ENCODE measurements at places on chromosomes 1 and 21. TPM values are rescaled to one million over a fixed set of nuclear protein-coding genes. Genes with fewer than 3 reads are reported as not detected.

- no peak for DNase-seq
These were observed 31.9 kb downstream of the H3-3A start for GRCh38 chr1:226094451-226094850.

LTN1 gene
- polyA plus RNA-seq: 3.1 TPM

- DNase-seq: no peak
These were observed 72.6 kb upstream of the SDC3 start for GRCh38 chr1:30981172-30981571.

NPHP4 gene
- polyA plus RNA-seq: 10.4 TPM

- DNase-seq: no peak
These were observed 68.4 kb upstream of the EDEM3 start for GRCh38 chr1:184823080-184823479.

DNA sequence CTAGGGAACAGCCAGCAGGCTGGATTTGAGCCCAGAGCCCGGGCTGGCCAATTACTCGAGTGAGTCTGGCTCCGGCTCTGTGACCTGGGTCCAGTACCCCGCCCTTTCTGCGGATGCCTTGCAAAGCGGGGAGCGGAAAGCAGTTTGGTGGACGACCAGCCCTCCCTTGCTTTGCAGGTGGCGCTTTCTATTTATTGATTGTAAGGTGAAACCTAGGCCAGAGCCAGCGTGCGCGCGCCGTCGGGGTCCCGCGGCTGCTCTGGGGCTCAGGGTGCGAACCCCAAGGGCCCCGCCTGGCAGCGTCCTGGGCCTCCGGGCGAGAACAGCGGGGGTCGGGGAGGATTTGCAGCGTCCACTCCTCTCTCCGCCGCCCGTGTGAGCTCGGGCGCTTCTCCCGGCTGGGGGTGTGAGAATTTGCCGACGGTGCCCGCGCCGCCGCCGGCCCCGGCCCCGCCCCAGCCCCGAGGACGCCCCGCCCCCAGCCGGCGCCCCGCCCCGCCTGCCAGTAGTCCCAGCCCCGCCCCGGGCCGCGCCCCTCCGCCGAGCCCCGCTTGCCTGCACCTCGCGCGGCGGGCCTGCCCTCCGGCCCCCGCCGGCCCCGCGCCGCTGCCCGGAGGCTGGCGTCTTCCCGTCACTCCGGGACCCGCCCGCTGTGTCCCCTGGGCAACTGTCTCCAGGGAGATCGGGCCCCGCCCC is 37.6 kb downstream of the PIK3CD start:
- DNase-seq: peak; percentile 77

DNA sequence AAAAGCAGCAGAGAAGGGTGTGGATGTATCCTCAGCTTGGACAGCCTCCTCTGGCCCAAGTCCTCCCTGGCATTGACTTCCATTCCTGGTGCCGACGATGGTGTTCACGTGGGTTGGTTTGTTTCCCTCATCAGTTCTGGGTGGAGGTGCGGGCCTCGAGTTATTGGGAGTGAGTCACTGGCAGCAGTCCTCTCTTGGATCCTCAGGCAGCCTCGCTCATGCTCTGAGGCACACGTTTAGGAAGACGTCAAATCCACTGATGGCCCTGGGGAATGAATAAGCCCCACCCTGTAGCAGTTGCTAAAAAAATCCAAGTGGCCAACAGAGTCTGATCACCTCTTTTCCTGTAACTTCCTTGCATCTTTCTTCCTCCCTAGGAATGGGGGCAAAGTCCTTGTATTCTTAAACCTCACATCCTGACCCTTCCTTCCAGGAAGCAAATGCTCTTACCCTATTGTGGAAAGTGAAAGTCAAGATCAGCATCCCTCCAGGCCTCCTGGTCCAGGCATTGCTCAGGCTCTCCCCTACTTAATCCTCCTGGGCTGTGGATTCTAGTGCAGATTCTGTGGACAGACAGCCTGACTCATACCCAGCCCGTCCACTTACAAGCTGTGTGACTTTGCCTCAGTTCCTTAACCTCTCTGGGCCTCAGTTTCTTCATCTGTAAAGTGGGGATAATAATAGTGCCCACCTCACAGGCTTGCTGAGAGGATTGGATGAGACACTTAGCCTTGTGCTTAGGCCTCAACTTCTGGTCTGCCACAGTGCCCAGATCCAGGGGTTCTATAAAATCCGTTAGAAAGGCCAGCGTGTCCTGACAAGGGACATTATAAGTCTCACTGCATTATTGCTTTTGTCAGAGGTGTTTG is 111.1 kb downstream of the TLR5 start:
- no peak for DNase-seq

DNA sequence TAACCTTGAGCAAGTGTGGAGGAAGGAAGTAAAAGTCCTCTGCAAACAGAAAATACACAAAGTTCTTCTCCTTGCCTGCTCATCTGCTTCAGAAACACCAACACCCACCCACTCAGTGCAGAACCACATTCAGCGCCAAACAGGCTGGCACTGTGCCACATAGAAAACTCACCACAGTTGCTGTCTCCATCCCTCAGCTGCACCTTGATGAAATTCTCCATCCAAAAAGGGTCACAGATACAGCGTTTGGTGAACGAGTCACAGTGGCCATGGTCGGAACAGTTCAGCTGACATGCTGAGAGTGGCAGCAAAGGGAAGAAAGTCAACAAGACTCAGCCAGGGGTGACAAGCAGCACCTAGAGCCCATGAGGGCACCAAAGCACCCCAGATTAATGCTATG is 114.5 kb downstream of the KIAA0319L start:
- DNase-seq: no peak
